Stimulated activated CD8-positive, alpha-beta memory T cell treated with anti-CD3 and anti-CD28 coated beads, Interleukin-7, amount 100 ng/mL, for 1 hour (primary cell): ENCODE measurements at places on chromosomes 11 and 22.

GRCh38 chr11:445765-446588, 4.1 kb upstream of the PTDSS2 start:
- no peak for DNase-seq

- DNase-seq, result no peak
Measured at GRCh38 chr22:33537059-33537458, 383.2 kb downstream of the LARGE1 start.

- no peak for DNase-seq
Measured at GRCh38 chr11:9787260-9787659, 123.4 kb downstream of the SWAP70 start.

DNA sequence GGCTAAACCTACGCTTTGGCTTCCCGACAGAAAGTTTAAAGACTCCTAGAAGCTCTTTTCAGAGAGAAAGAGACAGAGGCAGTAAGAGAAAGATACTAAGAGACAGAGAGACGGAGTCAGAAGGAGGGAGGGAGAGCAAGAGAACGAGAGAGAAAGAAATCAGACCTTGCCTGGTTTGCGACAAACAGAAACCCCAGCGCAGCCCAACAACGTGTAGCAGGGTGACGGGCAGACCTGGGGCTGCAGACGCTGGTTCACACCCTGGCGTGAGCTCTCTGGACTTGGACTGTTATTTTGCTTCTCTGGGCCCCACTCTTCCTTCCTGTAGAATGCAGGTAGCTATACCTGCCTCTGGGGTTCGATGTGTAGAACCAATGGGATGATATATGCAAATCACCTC, 244.4 kb upstream of the SYN3 start:
- no peak for DNase-seq

DNA sequence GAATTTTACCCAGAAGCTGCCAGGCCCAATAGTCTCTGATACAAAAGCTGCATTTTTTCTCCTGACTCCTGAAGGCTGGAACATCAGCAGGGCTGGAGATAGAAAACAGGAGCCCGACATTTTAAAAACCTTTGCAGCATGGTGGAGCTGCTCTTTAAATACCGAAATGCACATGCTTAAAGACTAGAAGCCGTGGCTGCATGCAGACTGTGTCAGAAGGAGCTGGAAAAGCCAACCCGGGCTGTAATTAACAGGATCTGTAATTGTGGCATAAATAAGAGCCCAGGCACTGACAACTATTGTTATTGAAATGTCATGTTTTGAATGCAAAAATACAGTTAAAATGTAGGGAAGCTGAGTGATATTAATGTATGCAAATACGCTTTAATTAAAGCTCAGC, 304.9 kb upstream of the PLET1 start:
- no peak for DNase-seq

GRCh38 chr11:119591836-119592310, 137.1 kb downstream of the NECTIN1 start:
- DNase-seq, result no peak

DNA sequence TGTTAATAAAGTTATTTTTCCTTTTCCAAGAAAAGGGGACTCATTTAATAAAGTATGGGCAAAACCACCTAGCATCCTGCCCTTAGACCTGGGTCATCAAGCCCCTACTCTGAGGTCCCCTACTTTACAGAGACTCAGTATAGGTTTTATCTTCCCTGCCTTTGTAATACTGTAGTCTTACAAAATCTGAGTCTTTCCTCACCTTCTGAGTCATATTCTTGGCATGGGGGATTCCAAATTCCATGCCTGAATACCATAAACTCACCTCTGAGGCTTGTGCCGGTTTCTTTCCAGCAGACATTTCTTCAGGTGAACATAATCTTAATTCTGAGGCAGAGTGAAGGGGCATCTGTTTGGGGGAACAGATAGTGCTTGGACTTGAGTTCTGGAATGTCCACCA, 282.5 kb downstream of the KCNA4 start:
- no peak for DNase-seq

GRCh38 chr11:106821826-106822225, 196.4 kb downstream of the GUCY1A2 start:
- no peak for DNase-seq

DNA sequence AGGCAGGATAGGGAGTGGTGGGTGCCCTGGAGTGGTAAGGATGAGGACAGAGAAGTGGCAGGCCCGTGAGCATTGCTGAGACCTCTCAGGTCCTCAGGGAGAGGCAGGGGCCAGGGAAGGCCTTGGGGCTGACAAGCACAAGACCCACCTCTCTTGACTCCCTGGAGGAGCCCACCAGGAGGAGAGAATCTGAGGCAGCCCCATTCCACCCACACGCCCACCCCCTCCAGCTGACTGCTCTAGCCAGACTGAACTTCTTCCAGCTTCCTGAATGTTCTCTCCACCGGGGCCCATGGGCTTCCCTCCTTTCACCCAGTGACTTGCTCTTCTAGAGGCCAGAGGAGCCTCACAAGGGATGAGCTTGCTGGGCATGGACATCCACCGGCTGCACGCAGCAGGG, 1403.0 kb downstream of the BRD1 start:
- DNase-seq, result no peak

GRCh38 chr11:2389377-2390026, 11.0 kb upstream of the TSSC4 start:
- no peak for DNase-seq

DNA sequence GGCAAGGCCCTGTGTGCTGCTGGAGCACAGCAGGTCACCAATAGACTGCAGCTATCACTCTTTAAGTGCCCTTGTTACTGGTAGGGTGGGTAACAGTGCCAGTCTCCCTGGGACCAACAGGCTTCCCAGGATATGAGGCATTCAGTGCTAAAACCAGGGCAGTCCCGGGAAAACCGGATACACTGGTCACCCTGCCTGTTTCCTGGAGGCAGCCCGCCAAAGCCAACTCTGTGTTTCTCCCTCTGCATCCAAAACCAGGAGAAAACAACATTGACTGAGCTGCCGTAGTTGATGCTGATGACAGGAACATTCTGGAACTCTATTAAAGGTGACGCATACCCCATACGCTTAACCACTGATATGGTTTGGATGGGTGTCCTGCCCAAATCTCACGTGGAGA, 149.1 kb downstream of the SHANK2 start:
- DNase-seq, result no peak

- DNase-seq, result no peak
Measured at GRCh38 chr11:111540114-111540936, at the start of gene LAYN. LAYN (plus strand) TSS chr11:111540720; CDS start chr11:111540844, 124 bp downstream.

DNA sequence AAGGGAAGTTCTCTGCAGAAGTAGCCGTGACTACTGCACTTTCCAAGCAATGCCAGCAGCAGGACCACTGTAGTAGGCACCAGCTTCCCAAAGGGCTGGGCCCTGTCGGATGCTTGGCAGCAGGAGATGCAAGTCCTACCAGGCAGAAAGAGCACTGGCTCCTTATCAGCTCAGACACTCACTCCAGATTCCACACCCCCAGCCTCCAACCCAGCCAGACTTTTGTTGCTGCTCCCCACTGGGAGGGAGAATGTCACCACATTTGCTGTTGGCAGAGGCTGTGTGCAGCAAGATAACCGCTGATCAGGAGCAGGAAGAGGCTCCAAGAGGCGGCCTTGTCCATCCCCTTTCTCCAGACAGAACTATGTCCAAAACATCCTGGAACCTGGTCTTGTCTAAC, 118.7 kb downstream of the C11orf58 start:
- DNase-seq, result no peak

DNA sequence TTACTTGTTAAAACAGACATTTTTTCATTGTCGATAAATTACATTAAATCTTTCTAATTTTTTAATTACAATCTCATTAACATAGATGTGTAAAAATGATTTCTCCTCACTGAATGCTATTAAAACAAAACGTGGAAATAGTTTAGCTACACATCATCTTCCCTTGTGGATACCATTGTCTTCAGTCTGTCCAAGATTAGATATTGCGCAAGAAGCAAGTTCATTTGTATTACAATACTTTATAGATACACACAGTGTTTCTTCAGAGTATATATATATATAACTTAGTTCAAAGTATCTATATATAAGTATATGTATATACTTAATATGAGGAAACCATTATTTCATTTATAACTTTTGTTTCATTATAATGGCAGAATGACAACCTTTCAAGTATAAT, 883.3 kb upstream of the CNTN5 start:
- DNase-seq, result no peak

- DNase-seq, result no peak
Measured at GRCh38 chr11:71962428-71963038, 33.7 kb downstream of the RNF121 start.

- DNase-seq, result no peak
Measured at GRCh38 chr11:45754741-45755140, 50.2 kb upstream of the SLC35C1 start.

GRCh38 chr11:65833297-65834030, at the start of gene SNX32:
SNX32 (plus strand) TSS chr11:65833963; CDS start chr11:65834066, 103 bp downstream.
- DNase-seq, result peak; percentile 88

GRCh38 chr22:37340331-37341262, 58.3 kb downstream of the CYTH4 start:
- no peak for DNase-seq

DNA sequence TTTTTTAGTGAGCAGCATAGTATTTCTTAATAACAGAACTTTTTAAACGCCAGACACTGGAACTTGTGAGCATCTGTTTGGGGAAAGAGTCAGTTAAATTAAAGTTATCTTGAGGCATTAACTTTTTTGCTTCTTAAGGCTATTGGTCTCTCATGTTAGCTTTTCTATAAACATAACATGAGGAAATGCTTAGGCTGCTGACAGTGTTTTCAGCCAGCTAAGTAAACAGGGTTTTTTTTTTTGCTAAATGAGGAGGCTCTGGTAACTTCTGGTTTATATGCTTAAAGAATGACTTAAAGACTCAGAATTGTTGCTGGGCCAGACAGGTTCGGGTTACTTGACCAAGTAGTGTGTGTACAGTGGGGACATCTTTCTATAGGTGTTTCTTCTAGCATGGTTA, 95.8 kb upstream of the ALKBH3 start:
- DNase-seq, result no peak

DNA sequence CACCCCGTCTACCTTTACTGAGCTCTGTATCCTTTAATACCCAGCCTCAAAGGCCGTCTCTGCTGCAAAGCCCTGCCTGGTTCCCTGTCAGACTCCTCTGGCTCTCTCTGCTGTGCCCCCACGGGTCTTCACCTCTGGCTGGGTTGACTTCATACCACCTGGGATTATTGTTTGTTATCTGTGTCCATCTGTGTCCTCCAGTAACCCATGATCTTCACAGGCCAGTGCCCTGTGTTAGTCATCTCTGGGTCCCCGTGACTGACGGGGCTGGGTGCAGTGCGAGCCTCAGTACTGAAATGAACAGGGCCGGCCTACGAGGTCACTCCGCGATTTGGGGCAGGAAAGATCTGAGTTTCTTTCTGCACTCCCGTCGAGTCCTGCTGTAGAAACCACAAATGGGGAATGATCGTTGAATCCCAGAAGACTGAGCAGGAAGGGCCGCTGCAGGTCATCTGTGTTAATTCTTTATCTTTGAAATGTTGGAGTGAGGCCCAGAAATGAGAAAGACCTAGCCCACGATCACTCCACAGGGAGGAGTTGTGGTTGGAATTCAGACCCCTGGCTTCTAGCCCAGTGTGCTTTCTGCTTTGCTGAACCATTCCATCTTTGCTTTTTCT, 12.3 kb upstream of the TUB start:
- no peak for DNase-seq

- DNase-seq, result no peak
Measured at GRCh38 chr11:36394056-36394455, 98.0 kb downstream of the PRR5L start.

- no peak for DNase-seq
Measured at GRCh38 chr11:115215694-115216617, 288.3 kb downstream of the CADM1 start.

- DNase-seq, result no peak
Measured at GRCh38 chr22:18044548-18045271, 20.3 kb upstream of the MICAL3 start.

DNA sequence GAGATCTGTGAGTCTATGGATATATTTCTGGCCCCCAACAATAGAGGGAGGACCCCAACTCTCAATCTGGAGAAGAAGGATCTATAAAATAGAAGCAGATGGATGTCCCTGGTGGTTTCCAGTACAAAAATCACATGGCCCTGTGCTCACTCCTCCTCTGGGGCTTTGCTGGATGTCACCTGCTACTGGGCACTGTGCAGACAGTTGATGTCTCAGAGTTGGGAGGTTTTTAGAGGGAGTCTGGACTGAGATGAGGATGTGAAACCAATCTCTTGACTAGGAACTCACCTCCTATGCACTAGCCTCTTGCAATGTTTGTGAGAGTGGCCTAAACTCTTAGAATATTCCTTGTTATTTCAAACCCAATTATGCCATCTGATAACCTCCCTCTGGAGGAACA, 107.2 kb downstream of the SCN3B start:
- no peak for DNase-seq

DNA sequence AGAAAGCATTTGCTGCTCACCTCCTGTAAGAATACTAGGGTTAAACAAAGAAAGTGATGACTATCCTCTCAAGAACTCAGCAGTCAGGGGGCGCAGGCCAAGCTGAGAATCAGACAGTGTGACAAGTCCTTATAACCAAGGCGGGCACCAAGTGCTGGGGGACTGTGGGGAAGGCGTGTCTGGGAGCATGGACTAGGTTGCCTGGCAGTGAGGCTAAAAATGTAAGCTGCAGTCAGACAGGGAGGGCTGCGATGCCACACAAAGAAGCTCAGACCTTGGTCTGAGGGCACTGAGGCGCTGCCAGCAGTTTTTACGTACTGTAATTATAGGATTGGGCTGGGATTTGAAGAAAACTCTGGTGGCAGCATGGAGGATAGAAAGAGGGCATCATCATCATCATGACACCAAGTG, 73.7 kb downstream of the FLI1 start:
- DNase-seq, result no peak

GRCh38 chr11:77047007-77047927, 13.1 kb downstream of the B3GNT6 start:
- peak; percentile 39 for DNase-seq

DNA sequence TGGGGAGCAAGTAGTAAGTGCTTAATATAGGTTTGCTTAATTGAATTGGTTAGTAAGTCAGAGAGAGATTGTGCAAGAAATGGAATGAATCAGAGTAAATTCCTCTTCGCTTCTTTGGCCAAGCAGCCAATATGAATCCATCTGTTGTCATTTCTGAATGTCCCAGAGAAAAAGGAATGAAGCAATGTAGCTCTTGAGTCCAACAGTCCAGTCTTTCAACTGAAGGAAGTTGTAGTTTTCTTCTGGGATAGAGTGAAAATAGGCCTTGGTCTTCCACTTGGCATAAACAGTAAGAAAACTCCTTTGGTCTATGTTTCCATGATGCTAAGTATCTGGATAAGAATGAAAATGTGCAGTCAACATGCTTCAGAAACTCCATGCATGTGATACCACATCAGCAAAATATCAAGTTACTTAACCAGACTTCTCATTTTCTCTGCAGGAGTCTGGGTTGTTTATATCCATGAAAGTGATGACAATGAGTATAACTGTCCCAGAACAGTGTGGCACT, 1.8 kb upstream of the FIBIN start:
- DNase-seq, result no peak
